ENCODE measurements at places on chromosomes 13 and 19.

DNA sequence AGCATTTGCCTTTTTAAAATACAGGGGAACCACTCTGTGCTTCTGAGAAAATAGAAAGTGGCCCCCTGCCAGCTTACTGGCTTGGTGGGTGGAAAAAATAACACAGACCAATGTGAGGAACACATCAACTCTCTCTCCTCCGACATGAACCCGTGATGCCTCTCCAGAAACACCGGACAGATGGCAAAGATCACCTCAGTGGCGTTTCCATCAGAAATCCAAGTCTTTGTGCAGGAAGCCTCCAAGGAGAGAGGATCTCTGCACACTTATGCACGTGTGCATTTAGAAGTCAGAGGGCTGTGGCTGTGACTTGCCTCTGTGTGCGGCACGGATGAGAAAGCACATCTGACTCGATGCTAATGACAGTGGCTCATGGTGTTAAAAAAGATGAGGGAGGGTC, 112.3 kb upstream of the KLF12 start:
- DNase-seq: no peak

- DNase-seq: no peak
Observed at GRCh38 chr13:27904719-27905118, 15.1 kb upstream of the PDX1 start.

- no peak for DNase-seq
Observed at GRCh38 chr13:68291595-68291994, 1061.5 kb upstream of the PCDH9 start.

DNA sequence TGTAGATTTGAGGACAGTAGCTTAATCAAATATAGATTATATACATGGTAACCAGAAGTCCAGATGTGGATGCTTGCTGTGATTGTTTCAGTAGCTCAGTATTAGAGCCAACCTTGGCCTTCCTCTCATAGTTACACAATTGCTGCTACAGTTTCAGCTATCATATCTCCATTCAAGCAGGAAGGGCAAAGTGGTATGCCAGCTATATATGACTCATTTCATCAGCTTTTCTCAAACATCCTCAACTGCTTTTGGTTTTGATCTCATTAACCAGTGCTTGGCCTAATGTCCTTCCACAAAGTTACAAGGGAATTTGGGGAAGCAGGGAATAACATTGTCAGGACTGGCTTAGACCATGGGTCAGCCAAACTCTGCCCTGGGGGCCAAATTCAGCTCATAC, 73.0 kb upstream of the MAB21L1 start:
- peak; percentile 25 for DNase-seq

- no peak for DNase-seq
Observed at GRCh38 chr19:48964205-48965039, 687 bp upstream of the FTL start.

GRCh38 chr19:16000024-16000663, 51.3 kb downstream of the OR10H4 start:
- no peak for DNase-seq

- no peak for DNase-seq
Observed at GRCh38 chr13:33260168-33261098, 25.1 kb downstream of the STARD13 start.

DNA sequence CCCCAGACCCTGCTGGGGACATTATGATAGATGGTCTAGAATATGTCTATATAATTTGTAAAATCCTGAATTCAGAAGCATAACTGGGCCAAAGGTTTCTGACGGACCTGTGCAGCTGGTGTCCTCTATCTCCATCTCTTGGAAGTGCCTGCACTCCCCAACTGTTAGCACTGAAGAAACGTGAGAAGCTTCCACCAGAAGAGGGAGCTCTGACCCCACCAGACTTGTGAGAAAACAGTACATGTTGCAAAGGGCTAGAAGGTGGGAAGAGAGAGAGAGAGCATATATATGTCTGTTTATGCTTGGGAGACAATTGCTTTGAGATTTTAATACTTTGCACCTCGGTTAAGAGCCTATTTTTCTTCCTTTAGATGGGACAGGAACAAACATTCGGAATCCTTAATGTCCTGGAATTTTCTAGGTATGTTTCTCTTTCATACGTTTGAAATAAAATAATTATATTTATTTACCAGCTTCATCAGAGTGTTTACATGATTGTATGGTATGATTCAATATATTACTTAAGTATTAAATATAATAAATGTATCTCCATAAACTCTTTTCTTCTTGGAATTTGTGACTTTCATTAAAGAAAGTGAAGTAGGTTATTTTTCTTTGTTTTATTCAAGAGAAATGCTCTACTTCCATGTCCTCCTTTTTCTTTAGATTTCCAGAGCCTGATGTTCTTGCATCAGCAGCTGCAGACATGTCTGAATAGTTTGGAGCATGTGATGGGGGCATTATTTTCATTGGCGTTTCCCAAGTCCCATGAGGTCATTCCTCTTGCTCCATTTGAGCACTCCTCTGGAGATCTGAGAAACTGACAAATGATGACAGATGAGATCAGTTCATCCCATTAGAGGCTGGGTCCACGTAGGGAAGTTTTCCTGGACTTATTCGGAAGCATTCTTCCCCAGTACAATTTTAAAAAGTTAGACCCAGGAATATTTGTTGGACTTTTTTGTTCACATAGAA, 202.9 kb downstream of the ATP8A2 start:
- peak; percentile 52 for DNase-seq

DNA sequence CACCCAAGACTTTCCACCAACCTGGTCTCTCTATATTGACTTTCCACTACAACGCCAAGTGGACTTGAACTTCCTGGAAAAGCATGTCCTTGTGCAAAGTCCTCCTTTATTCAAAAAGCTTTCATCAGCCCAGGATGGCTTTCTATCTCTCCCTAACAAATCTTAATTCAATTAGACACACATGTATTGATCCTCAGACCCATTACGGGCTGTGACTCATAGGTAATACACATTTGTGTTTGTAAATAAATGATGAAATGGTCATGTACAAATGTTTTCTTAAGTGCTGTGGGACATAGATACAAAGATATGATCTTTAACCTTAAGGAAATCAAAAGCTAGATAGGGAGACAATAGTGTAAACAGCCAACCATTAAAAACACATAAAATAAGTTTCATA, 1189.7 kb downstream of the EFNB2 start:
- DNase-seq: no peak

GRCh38 chr13:100230769-100231149, 141.9 kb downstream of the PCCA start:
- no peak for DNase-seq

- no peak for DNase-seq
Observed at GRCh38 chr19:29040951-29041350, 172.0 kb downstream of the UQCRFS1 start.

DNA sequence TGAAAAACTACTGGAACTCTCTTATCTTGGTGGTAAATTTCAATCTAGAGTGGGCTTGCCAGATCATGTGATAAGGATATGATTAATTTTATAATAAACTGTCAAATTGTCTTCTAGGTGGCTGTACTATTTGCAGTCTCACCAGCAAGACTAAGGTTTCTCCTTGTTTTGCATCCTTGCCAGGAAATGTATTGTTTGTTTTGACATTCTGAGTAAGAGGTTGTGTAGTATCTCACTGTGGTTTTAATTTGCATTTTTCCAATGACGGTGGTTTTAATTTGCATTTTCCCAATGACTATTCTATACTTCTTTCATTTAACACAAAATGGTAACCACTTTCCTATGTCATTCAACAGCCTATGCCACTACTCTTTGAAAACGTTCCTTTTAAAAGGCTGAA, 2.0 kb downstream of the CAB39L start:
- no peak for DNase-seq

DNA sequence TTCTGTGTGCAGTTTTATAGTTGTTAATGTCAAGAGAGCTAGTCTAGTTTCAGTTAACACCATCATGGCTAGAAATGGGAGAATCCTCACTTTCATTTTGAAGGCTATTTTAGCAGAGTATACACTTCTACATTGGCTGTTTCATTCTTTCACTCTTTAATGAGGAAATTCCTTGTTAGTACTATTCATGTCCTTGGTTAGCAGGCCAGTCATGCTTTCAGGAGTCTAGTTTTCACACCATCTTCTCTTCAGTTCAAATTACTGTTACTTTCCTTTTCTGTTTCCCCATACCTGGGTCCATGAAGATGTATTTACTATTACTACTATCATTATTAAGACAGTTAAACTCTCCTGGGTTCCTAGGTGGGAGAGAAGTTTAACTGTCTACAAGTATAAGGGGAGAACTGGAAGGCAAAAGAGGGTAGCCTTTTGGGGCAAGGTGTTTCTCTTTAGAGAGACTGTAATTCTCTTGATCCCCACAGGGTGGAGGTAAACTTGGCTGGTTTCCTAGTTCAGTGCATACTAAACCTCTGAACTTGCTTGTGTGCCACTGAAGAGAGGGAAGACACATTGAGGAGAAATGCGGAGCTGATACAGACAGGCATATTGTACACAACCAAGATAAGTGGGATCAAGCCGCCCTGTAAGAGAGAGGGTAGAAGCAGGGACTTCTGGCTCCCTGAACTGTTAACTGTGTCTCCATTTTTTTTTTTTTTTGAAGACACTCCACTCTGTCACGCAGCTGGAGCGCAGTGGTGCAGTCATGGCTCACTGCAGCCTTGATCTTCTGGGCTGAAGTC, 41.3 kb upstream of the IGFL4 start:
- DNase-seq: no peak

- DNase-seq: no peak
Observed at GRCh38 chr13:95641291-95642027, 3.0 kb downstream of the DZIP1 start.

DNA sequence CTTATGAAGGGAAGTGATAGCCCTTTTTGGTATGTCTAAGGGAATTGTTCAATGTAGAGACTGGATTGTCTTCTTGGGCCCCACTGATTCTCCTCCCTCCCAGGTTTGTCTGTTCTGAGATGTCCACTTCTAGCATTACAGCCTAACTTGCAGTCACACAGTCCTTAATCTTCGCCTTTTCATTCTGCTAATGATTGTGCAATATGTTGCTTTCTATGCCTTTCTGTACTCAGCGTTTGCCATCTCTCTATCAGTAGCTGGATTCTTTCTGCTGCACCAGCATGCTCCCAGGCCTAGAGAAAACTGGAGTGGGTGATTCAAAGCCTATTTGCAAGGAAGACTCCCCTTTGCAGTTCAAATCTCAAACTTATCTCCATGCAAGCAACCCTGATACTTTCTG, 307.5 kb upstream of the DACH1 start:
- no peak for DNase-seq

- DNase-seq: no peak
Observed at GRCh38 chr19:16374436-16374835, 49.8 kb downstream of the KLF2 start.

DNA sequence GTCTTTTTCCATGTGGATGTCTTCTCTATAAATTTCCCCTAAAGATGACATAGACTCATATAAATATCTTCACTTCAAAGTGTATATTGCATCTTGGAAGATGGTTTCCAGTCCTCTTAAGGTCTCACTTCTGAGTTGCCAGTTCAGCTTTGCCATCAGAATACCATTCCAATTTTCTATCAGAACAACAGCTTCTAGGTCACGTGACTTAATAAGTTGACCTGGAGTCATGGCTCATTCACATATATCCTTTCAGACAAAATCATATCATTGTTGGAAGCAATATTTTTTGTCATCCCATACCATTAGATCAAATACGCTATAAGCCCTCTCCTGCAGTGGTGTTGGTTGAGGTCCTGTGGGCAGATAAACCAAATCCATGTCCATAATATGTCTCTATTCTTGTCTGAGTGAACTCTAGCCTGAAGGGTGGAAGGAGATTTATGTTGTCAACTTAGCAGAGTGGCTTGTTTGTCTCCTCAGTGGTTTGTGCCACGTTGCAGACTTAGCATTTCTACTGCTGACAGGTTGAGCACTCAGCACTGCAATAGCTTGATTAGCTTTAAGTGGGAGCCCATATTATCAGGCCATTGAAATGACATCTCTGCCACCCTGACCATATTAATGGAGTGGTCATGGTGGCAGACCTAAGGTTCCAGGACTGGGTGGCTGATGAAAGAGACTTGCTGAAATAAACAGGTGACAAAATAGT, 123.6 kb upstream of the PCDH17 start:
- no peak for DNase-seq

GRCh38 chr19:1470305-1471009, 8.6 kb downstream of the C19orf25 start:
- no peak for DNase-seq

GRCh38 chr19:18662972-18663732, 20.3 kb upstream of the CRTC1 start:
- no peak for DNase-seq

GRCh38 chr13:113442985-113443362, 10.3 kb downstream of the ADPRHL1 start:
- DNase-seq: no peak

- no peak for DNase-seq
Observed at GRCh38 chr19:48558018-48558684, 6.2 kb downstream of the SULT2B1 start.

- DNase-seq: no peak
Observed at GRCh38 chr13:28045861-28046260, 54.5 kb downstream of the FLT3 start.

- no peak for DNase-seq
Observed at GRCh38 chr19:1045247-1045603, 5.3 kb downstream of the ABCA7 start.

DNA sequence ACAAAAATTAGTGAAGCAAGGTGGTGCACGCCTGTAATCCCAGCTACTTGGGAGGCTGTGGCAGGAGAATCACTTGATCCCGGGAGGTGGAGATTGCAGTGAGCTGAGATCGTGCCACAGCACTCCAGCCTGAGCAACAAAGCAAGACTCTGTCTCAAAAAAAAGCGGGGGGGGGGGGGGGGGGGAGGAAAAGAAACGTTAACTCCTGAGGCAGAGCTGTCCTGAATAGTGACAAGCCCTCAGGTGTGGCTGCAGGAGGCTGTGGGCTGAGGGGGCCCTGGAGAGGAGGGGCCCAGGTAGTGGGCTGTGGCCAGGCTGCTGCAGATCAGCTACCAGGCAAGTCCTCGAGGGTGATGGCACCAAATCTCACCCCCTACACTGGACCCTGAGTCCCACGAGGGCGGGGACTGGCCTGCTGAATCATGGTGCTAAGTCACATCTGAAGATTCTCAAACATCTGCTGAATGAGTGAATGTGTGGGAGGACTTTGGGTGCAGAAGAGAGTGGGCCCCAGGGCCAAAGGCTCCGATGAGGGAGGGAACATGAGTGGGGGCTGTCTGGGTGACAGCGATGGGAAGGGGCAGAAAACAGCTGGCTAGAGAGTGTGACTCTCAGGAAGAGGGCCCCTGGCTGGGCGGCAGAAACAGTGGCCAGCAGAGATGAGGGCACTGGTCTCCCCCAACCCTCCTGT, 24.6 kb upstream of the ATP1A3 start:
- no peak for DNase-seq

- peak; percentile 38 for DNase-seq
Observed at GRCh38 chr13:105346141-105346775, 1189.2 kb downstream of the EFNB2 start.

GRCh38 chr13:38417727-38418126, 68.1 kb downstream of the UFM1 start:
- DNase-seq: no peak

- DNase-seq: no peak
Observed at GRCh38 chr13:45092663-45093062, 27.6 kb upstream of the GTF2F2 start.

DNA sequence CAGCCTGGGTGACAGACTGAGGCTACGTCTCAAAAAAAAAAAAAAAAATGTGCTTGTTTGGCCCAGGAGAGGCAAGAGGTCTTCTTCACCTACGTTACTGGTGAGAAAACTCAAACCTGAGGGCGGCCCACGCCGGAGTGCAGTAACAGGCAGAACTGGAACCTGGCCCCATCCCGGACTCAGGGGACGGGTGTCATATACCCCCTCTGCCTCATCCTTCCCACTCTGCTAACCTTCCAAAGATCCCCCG, 414 bp upstream of the ADAT3 start:
- no peak for DNase-seq

GRCh38 chr13:94595001-94595949, 677 bp downstream of the TGDS start:
- no peak for DNase-seq
